ENCODE measurements at places on chromosomes 1 and 21.

- DNase-seq: no peak
Observed at GRCh38 chr21:25115021-25115420, 492.3 kb downstream of the MRPL39 start.

GRCh38 chr1:36349241-36349671 is 25.8 kb upstream of the EVA1B start:
- DNase-seq: no peak

DNA sequence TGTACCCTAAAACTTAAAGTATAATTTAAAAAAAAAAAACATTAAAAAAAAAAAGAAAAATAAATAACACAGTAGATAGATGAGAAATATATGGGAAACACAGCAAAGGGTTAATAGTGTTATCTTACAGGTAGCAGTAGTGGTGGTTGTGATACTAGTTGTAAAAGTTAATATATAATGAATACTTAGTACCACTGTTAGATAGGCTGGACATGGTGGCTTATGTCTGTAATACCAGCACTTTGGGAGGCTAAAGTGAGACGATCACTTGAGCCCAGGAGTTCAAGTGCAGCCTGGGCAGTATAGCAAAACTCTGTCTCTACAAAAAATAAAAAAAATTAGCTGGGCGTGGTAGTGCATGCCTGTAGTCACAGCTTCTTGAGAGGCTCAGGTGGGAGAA is 32.6 kb upstream of the CD46 start:
- DNase-seq: no peak

DNA sequence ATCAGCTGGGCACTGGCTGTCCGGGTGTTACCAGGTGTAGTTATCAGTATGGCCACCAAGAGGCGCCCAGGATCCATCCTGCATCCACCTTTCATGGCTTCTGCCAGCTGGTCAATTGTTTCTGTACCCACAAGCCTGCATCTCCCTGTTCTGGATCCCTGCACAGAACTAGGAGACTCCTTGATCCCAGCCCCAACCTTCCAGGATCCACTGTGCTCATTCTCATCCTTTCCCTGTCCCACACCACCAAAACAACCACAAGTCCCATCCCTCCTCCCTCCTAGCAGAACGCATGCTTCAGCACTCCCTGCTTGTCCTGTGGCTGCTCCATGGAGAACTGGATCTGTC is 27.2 kb upstream of the FOXE3 start:
- DNase-seq: peak; percentile 73

GRCh38 chr1:181119093-181119989 is 30.8 kb downstream of the IER5 start:
- DNase-seq: peak; percentile 93

- DNase-seq: peak; percentile 61
Observed at GRCh38 chr1:52633291-52633754, 355 bp downstream of the SHISAL2A start.

DNA sequence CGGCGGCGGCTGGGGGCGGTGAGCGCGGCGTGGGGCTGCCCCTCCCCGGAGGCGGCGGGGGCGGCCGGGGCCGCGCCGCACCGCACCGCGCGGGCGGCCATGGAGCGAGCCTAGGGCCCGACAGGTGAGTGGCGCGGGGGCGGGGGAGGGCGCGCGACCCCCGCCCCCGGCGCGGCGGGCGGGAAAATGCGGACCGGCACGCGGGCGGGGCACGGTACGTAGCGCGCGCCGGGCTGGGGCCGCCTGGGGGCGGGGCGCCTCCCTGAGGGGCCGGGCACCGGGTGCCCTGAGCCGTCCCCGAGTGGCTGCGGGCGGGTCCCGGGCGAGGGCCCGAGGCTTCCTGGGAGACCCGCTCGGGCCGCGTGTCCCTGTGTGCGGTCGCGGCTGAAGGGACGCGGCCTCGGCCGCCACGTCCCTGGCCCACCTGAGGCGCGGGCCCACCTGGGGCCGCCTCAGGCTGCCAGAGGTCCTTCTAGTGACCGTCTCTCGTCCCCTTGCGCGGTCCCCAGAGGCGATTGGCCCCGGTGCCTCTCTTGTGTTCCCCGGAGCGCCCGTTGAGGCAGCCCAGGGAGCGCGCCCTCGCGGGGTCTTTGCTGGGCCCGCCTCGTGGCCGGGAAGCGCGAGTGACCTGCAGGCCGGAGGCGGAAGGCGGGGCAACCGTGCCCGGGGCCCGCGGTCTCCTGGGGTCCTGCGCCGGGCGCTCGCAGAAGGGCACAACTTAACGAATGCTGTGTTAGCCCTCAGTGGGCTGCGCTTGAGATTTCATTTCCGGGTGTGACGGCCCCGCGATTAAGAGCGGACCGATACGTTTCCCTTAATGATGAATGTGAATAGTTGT is 500 bp downstream of the FAM20B start:
- peak; percentile 80 for DNase-seq

Measured in mesendoderm (in vitro differentiated cells).